Left renal cortex interstitium (tissue), 4 donors: ENCODE measurements at places on chromosomes 12 and 14. TPM values are rescaled to one million over a fixed set of nuclear protein-coding genes. Genes with fewer than 3 reads are reported as not detected.

DNA sequence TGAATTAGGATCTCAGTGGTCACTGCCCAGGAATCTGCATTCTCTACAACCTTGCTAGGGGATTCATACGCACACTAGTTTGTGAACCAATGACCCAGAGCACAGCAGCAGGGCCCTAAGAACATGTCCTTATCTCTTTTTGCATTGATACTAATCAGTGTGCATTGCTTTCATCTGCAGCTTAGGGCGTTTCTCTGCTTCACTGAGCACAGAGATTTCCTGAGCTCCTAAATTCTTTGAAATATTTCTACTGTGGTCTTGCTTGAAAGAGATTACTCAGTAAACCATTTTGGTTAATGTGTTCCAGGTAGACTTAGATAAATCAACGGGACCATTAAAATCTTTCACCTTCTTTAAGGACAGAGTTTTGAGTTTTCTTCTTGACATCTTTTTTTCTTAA is 351.3 kb upstream of the KITLG start:
- no peak for DNase-seq

OR4K5 gene
- polyA plus RNA-seq: not detected

TGM1 gene
- 4.5 TPM for polyA plus RNA-seq

HCAR1 gene
- 3.6 TPM for polyA plus RNA-seq

- DNase-seq: no peak
Measured at GRCh38 chr14:105015242-105015641, 5.6 kb downstream of the CDCA4 start.

DNA sequence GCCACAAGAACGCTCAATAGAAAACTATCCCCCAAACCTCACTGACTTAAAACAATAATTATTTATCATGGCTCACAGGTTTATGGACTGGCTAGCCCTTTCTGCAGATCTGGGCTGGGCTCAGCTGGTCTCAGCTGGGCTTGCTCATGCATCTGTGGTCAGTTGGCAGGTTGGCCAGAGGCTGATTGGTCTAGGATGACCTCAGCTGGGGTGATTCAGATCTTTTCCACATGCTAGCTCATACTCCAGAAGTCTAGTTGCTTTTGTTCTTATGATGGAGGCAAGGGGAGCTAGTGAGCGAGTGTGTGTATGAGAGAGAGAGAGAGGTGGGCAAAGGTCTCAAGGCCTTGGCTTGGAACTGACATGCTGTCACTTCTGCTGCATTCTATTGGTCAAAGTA is 181.2 kb upstream of the NRXN3 start:
- no peak for DNase-seq

DNA sequence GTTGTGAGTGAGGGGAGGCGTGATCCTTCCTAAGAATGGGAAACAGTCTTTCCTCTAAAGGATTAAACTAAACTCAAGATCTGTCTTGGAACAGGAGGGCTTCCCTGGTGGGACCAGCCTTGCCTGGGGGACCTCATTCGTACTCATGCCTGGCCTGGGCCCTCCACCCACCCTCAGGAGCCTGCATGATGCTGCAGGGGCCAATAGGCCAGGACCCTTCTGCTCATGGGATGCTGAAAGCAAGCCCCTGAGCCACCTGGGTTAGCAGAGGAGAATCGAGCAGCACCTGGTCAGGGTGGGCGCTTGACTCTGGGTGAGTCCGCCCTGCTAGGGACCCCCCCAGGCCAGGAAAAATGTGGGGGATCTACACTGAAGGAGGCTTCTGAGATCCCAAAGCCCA is 48.3 kb upstream of the FAM181A start:
- DNase-seq: no peak
